Stimulated activated CD4-positive, alpha-beta T cell treated with anti-CD3 and anti-CD28 coated beads, Interleukin-12 subunit alpha, Interleukin-12 subunit beta, amount 100 ng/mL, for 4 hours (primary cell): ENCODE measurements at places on chromosomes 5 and 9.
A peak's percentile ranks its signal among the peaks of the same experiment; 100 is the strongest.

DNA sequence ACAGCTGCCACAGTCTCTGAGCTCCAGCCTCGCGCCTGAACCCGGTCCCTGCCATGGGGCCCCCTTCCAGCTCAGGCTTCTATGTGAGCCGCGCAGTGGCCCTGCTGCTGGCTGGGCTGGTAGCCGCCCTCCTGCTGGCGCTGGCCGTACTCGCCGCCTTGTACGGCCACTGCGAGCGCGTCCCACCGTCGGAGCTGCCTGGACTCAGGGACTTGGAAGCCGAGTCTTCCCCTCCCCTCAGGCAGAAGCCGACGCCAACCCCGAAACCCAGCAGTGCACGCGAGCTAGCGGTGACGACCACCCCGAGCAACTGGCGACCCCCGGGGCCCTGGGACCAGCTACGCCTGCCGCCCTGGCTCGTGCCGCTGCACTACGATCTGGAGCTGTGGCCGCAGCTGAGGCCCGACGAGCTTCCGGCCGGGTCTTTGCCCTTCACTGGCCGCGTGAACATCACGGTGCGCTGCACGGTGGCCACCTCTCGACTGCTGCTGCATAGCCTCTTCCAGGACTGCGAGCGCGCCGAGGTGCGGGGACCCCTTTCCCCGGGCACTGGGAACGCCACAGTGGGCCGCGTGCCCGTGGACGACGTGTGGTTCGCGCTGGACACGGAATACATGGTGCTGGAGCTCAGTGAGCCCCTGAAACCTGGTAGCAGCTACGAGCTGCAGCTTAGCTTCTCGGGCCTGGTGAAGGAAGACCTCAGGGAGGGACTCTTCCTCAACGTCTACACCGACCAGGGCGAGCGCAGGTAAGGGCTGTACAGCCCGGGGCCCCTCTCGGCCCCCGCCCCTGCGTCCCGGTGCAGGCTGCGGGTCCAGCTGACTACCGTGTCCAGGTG is 509 bp downstream of the LVRN start:
- DNase-seq: no peak

- no peak for DNase-seq
Measured at GRCh38 chr5:178234121-178234749, 1.6 kb upstream of the PHYKPL start.

DNA sequence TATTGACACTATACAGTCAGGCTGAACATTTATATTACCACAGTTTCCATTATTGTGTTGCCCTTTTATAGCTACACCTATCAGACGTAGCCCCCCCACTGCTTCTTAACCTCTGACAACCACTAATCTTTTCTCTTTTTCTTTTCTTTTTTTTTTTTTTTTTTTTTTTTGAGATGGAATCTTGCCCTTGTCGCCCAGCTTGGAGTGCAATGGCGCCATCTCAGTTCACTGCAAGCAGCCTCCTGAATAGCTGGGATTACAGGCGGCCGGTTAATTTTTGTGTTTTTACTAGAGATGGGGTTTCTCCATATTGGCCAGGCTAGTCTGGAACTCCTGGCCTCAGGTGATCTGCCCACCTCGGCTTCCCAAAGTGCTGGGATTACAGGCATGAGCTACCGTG is 75.4 kb downstream of the UHRF2 start:
- no peak for DNase-seq

DNA sequence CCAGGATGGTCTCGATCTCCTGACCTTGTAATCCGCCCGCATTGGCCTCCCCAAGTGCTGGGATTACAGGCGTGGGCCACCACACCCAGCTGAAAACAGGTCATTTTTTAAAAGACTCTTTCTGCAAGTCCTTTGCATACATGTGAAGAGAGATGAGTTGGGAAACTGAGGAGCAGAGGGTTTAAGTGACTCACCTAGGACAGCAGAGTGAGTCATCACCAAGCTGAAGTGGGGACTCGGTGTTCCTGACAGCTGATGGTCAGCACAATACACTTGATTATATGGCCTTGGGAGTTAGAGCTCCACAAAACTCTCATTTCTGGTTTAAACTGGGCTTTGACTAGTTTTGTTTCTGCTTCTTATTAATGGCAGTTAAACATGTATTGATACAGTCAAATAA is 38.1 kb upstream of the SSBP2 start:
- DNase-seq: no peak

DNA sequence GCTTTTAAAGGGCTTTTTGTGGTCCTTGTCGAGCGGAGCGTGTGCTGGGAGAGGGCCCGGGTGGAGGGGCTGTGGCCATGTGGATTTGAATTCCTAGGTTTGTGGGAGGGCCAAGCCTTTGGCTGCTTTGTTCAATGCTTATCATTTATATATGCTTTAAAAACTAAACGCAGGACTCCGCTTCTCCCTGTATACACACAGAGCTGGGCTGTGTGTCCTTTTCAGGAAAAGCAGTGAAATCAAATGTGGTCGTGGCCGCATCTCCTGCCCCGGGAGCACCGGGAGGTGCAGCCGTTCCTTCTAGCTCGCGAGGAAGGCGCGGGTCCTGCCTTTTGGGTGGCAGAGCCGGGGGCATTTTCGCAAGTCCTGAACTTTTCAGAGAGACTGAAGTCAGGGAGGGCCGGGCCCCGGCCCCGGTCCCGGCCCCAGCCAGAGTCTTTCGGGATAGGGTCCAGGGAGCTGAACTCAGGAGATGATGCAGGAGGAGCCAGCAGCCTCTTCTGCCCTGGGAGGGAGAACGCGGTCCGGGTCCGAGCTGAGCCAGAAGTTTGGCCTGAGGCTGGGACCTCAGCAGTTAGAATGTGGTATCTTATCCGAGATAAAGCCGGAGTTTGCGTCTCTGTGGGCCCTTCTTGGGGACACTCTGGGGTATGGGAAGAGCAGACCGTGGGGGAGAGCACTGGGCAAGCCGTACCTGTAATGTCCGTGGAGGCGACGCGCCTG is 158.8 kb downstream of the C9orf152 start:
- peak; percentile 10 for DNase-seq

DNA sequence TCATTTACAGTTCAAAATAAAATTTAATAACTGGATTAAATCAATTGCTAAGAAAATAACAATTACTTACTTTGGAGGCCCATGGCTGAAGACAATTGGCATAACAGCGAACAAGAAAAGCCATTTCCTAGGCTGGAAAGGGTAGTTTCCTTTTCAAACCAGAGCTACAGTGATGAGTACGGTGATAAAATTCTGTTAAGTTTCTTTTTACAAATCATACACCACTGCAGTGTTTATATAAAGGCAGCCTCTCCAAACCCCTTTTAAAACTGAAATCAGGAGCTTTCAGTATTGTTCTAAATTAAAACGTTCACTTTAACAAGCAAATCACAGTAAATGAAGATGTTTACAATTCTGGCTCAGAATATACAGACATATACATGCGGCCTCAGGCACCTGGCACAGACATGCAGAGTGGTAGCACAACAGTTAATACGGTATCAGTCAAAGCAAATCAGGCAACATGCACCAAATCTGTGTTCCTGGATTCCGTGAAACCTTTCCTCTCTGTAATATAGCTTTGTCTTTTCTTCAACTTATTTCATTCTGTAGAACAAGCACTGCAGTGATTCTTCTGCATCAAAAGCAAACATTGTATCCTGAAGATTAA is 102.9 kb downstream of the RAPGEF6 start:
- DNase-seq: no peak

DNA sequence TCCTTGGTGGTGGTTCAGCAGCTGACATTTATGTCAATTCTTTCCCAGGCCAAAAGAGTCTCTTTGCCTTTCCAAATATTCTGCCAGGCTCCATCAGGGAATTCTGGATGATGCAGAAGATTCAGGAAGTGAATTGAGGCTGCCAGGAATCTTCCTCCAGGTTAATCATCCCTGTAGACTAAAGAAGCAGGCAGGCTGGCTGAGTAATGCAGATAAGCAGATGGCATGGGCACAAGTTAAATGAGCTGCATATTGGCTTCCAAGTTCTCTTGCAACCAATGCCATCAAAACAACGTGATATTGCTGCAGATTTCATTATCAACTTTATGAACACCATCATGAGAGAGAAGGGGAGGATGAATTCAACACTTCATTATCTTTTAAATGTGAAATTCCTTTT is 324.5 kb downstream of the KCNN2 start:
- DNase-seq: no peak

DNA sequence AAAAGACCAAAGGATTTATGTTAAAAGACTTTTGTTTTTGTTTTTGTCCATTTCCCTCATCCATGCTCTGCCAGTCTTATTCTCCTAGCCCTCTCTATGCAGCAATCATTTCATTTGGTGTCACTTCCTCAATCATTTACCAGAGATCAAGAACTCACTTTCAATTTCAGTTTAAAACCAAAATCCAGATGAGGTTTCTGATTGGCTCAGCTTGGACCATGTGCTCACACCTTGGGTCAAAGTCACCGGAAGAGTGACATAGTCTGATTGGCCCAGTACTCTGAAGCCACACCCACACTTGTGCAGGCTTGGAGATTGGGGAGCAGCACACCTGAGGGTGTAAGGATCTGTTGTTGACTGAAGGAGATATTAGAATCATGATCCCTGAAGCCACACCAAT is 79.6 kb downstream of the TLR4 start:
- no peak for DNase-seq

DNA sequence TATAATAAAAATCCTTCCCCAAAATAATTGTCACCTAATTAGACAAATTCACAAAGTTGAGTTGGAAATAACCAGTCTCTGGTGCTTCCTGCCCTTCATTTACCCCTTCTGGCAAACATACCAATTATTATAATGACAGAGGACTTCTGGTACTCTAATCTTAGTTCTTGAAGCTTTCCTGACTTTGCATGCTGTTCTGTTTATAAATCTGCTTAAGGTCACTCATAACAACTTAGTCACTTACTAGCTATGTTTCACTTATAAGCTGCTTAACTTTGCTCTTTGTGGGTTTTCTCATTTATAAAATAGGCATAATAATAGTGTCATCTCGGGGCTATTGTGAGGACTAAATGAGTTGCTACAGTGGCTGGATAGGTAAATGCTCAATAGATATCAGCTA is 446.5 kb downstream of the EFNA5 start:
- no peak for DNase-seq

DNA sequence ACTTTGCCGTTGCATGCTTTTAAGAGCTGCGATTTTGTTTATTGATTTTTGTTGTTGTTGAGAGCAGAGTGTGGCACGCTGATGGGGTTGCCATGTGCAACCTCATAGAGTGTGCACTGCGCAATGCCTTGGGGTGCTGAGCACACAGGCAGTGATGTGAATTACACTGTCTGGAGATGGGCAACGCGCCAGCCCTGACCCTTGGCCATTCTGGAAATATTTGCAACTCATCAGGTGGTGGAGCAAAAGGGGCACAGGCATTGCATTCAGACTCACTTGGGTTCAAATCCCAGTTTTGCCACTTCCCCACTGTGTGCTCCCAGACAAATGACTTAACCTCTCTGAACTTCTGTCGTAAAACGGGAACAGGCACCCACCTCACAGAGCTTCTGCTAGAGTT is 25.6 kb downstream of the DUSP1 start:
- no peak for DNase-seq

GRCh38 chr5:108432024-108432423 is 50.1 kb upstream of the FBXL17 start:
- no peak for DNase-seq

- DNase-seq: no peak
Measured at GRCh38 chr9:130271473-130271872, 5.9 kb downstream of the HMCN2 start.

- DNase-seq: no peak
Measured at GRCh38 chr5:74325866-74326265, 314.7 kb downstream of the ENC1 start.

- DNase-seq: no peak
Measured at GRCh38 chr5:172878933-172879752, 45.1 kb downstream of the ERGIC1 start.

DNA sequence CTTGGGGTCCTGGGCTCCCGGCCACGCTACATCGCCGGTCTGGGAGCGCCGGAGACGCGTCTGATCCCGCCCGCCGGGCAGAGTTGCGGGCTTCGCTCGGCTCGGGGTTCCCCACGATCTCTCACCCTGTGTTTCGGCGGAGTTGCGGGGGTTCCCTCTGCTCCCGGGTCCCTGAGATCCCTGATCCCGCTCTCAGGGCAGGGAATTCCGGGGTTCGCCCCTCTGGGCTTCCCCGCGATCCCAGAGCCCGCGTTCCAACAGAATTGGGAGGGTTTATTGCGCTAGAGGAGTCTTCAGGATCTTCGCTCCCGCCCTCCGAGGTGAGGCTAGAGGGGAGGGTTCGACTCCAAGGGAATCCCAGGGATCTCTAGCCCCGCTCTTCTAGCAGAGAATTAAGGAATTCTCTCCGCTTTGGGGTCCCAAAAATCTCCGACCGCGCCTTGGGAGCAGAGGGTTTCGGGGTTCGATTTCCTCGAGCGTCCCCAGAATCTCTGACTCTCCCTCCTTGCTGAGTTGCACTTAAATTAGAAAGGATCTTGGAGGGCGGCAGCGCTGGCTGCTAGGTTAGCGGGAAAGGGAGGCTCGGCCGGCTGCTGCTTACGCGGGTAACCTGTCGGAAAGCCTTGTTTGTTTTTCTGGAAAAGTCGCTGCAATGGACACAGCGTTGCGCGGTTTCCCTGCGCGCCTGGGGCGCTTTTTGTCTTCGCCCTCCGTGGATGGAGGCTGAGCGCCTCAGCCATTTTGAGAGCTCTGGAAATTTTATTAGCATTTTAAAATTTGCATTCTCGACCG is 1.3 kb downstream of the DMRT1 start:
- no peak for DNase-seq

GRCh38 chr9:104927216-104927911 is 591 bp downstream of the ABCA1 start:
- DNase-seq: peak; percentile 12

DNA sequence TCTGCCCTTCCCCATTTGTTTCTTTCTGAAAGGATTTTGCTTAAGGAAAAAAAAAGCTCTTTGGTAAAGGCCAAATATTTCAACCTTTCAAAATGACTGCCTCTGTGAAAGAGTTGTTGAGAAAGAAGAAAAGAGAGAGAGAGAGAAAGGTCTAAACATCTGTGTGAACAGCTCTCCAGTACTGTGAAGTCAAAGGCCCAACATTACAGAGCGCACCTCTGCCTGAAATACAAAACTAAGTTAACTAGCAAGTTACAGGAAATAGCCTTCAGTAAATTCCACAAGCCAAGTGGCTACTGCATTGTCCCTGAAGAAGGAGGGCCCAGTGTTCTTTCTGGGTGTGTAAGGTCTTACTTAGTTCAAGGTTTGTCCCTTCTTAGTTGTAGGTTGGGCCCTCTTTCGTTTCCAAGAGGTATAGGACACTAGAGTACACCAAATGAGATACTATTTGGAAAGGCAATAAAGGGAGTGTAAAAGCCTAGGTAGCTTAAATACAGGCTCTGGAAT is 104.4 kb downstream of the THBS4 start:
- DNase-seq: no peak

- DNase-seq: no peak
Measured at GRCh38 chr9:114266969-114267368, 55.9 kb upstream of the ORM1 start.

DNA sequence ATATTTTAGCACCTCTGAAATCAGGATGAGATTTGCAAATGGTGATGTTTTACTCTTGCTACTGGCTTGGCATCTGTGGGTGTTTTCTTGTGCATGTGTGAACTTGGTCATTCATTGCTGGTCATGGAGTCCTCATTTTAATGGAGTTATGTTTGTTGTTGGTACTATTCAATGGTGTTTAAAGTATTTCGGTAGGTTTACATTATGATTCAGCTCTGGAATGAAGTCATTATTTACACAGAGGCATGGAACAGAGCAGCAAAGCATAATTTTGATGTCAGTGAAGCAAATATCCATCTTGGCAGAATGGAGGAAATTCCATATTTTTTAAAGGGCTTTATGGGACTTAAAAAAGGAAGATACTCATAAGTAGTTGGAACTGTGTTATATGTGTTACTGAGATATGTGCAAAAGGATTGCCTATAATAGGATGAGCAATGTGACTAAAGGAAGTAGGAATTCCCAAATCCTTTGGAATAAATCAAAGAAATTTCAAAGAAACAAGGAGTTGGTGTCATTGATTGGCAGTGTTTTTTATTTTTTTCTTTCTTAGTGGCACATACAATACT is 147.4 kb downstream of the ACTBL2 start:
- no peak for DNase-seq
